ENCODE measurements at places on chromosomes 3 and 15. TPM values are rescaled to one million over a fixed set of nuclear protein-coding genes. Genes with fewer than 3 reads are reported as not detected.

The SUCNR1 gene
- not detected for total RNA-seq

The RBMS3 gene
- total RNA-seq, result 103 TPM

The GPR149 gene
- total RNA-seq, result 0.18 TPM

The RNF7 gene
- total RNA-seq, result 41.7 TPM

GRCh38 chr15:63358241-63359029, 23.2 kb downstream of the CA12 start:
- no peaks in the 10 kb centered on the region for H3K4me1 ChIP-seq
- no peak for DNase-seq
- no peak overlapping the region for H3K4me3 ChIP-seq
- H3K27me3 ChIP-seq, result no peaks in the 10 kb centered on the region
- no peak overlapping the region for H3K27ac ChIP-seq

- no peaks in the 10 kb centered on the region for H3K4me1 ChIP-seq
- no peak for DNase-seq
- no peak overlapping the region for H3K4me3 ChIP-seq
- H3K36me3 ChIP-seq, result no peaks in the 10 kb centered on the region
These were observed 66.3 kb downstream of the STAG1 start for GRCh38 chr3:136685882-136686281.

DNA sequence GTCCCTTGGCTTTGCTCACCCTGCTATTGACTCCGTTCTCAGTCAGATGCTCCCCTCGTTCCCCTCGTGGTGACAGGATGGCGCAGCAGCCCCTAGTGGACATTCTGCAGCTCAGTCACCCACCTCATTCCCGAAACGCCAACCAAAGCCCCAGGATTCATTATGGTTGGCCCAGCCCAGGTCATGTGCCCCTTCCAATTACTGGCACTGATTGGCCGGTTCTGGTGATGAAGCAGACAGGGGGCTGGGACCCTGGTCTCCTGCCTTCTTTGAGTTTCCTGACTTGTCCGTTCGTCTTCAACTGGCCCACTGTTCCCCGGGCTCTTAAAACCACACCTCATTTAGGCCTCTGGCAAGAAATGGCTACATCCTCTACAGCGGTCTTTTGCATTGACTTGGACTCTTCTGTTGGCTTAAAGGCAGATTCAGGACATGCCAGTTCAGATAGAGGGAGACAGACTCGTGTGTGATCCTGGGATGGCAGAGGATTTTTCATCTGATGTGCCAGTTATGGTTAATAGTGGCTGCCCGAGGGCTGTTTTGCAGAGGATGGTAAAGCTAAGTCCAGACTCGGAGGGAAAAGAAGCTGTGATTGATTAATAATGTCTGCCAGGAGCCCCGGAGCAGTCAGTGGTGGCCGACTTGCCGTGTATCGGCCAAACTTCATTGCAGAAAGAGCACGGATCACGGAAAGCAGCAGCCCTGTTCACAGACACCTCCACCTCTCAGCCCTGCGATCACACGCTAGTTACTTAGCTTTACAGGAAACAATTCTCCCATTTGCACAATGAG, 37.8 kb downstream of the LSM3 start:
- H3K27me3 ChIP-seq, result no peaks in the 10 kb centered on the region
- peak overlapping the region; percentile 77 for H3K27ac ChIP-seq
- no peak overlapping the region for H3K4me3 ChIP-seq
- peaks cover 4% of the 10 kb centered on the region for H3K4me1 ChIP-seq
- peak; percentile 88 for DNase-seq
- H3K36me3 ChIP-seq, result no peaks in the 10 kb centered on the region

DNA sequence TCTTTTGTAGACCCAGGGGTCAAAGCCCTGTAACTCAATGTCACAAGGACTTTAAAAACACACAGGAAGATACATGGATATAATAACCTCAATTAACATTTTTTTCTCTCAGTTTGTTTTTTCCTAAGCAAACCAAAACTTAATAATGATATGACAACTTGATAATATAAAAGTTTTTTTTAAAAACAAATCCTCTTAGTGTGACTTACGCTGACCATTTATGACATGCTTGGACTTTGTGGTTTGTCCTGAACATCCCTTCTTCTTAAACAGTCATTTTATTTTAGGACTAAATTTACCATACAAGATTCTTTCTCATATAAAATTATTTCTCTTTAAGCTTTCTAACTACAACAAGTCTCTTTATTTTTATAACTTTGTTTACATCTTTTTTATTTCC, 25.4 kb upstream of the FAM3D start:
- no peak overlapping the region for H3K4me3 ChIP-seq
- H3K4me1 ChIP-seq, result peaks cover 19% of the 10 kb centered on the region
- no peaks in the 10 kb centered on the region for H3K36me3 ChIP-seq
- DNase-seq, result no peak
- H3K27ac ChIP-seq, result no peak overlapping the region
- H3K27me3 ChIP-seq, result no peaks in the 10 kb centered on the region

DNA sequence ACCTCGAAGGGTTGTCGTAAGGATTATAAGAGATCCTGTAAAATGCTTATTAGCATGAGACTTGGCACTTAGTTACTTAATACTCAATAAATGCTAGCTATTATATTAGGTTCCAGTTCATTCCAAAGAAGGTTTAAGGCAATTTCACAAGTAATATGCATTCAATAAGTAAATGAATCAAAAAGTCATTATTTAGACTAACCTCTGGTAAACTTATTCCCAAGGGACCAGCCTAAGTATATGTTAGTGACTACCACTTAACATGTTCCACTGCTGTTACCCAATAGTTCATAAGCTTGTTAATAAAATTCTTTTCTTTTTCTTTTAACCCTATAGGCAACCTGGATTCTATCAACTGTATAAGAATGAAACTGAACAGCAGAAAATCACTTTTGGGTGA, 5.1 kb downstream of the PDCD10 start:
- no peaks in the 10 kb centered on the region for H3K27me3 ChIP-seq
- no peaks in the 10 kb centered on the region for H3K36me3 ChIP-seq

DNA sequence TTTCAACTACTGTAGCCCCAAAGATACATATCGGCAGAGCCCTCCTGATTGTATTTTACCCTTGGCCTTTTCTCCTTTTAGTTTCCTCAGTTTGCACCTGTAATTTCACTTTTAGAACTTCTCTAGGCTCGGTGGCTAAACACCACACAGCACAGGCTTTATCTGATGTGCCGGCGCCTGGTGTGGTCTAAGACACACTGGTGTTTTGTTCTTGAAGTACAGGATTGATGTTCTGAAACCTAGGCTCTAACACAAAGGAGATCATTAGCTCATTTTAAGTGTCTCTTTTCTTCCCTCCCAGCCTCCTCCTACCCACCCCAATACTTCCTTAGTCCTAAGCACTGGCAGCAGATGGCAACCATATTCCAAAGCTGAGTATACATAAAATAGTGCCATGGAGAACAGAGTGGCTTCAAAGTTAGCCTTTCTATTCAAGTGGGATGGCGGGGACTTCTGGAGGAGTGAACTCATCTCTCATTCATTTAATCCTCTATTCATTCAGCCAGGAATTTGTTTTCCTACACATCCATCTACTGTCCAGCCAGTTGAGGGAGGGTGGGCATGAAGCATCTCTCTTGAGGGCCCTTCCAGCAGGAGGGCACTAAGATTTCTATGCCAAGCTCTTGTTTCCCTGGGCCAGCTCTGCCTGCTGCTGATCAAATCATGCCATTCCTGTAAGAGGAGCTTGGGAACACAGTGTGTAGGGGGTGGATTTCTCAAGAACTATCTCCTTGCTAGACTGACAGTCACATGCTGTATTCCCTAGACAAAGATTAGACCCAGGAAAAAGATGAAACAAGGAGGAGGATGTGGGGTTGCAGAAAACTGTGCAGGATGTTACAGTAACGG, 71.2 kb downstream of the TIGIT start:
- no peaks in the 10 kb centered on the region for H3K4me1 ChIP-seq
- H3K27ac ChIP-seq, result no peak overlapping the region
- no peaks in the 10 kb centered on the region for H3K36me3 ChIP-seq
- DNase-seq, result no peak

DNA sequence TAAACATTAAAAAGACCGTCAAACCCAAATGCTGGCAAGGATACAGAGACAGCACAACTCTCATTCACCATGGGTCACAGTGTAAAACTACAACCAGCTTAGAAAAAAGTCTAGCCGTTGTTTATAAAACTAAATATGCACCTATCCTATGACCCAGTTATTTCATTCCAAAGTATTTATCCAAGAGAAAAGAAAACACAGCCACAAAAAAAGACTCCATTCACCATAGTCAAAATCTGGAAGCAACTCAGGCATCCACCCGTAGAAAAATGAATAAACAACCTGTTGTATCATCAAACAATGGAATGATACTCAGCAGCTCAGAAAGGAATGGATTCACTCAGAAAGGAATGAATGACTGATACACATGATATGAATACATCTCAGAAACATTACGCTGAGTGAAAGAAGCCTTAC, 28.6 kb downstream of the PLD1 start:
- no peaks in the 10 kb centered on the region for H3K27me3 ChIP-seq
- peaks cover 32% of the 10 kb centered on the region for H3K4me1 ChIP-seq
- no peaks in the 10 kb centered on the region for H3K36me3 ChIP-seq
- DNase-seq, result no peak

DNA sequence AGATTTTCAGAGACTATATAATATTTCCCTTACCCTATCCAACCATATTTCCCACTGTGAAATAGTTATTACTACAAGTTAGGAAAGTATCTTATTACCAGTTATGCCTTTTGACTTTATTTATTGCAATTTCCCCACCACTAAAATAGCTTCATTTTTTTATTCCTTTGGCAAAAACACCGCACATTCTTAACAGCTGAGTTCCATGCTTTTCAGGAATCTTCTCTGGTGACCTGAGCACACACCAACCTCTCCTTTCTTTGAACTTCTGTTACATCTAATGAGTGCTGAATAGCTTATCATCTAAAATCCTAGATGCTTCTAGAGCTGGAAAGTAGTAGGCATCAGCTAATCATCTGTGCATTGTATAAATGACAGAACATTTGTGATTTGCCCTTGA, 99.1 kb downstream of the UBE2E2 start:
- H3K36me3 ChIP-seq, result no peaks in the 10 kb centered on the region
- H3K27me3 ChIP-seq, result no peaks in the 10 kb centered on the region
- peaks cover 18% of the 10 kb centered on the region for H3K4me1 ChIP-seq
- no peak overlapping the region for H3K27ac ChIP-seq
- no peak for DNase-seq
- no peak overlapping the region for H3K4me3 ChIP-seq

- H3K4me1 ChIP-seq, result no peaks in the 10 kb centered on the region
- no peaks in the 10 kb centered on the region for H3K27me3 ChIP-seq
- no peaks in the 10 kb centered on the region for H3K36me3 ChIP-seq
These were observed 3.3 kb upstream of the CP start for GRCh38 chr3:149224736-149225594.

- no peaks in the 10 kb centered on the region for H3K36me3 ChIP-seq
- H3K27ac ChIP-seq, result no peak overlapping the region
These were observed 61.0 kb downstream of the TPRG1 start for GRCh38 chr3:189232790-189233189.

- H3K27ac ChIP-seq, result no peak overlapping the region
- peak overlapping the region; percentile 65 for H3K4me3 ChIP-seq
- DNase-seq, result peak; percentile 57
- H3K4me1 ChIP-seq, result peaks cover 16% of the 10 kb centered on the region
- H3K36me3 ChIP-seq, result no peaks in the 10 kb centered on the region
These were observed 162.8 kb downstream of the CD47 start for GRCh38 chr3:107928084-107928445.

- H3K4me1 ChIP-seq, result peaks cover 6% of the 10 kb centered on the region
- H3K27ac ChIP-seq, result no peak overlapping the region
- no peaks in the 10 kb centered on the region for H3K27me3 ChIP-seq
- no peaks in the 10 kb centered on the region for H3K36me3 ChIP-seq
These were observed 289.5 kb upstream of the RGMA start for GRCh38 chr15:93378558-93378957.

DNA sequence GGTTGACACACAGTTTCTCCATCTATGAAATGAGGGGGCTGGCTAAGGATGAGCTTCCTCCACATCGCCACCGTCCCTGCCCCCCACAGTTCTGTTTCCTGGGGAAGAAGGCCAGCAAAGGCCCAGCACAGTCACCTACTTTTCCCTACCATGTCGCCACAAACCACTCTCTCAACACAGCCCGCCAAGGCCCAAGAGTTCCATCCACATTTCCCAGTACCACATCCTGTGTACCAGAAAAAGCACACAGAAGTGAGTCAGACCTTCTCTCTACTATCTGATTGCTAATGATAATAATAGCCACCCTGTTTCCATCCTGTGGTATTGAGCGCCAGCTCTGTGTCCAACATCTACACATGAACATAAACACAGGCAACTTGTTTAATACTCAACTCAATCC, 30.3 kb upstream of the C15orf39 start:
- no peak for DNase-seq
- peaks cover 7% of the 10 kb centered on the region for H3K4me1 ChIP-seq
- H3K4me3 ChIP-seq, result no peak overlapping the region

DNA sequence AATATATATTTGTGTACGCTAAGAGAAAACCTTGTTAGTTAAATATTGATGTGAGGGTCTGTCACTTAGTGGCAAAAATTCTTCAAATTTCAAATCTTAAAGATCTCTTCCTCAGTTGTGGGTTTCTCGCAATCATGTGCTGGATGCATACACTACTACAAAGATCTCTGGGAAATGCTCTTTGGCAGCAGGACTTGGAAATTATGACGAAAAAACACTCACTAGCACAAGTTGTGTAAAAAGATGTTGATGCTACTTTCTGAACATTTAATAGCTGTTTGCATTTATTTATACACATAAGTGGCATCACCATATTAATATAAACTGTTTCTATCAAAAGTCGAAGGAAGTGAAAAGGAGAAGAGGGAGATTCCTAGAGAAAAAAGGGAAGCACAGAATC, 10.8 kb upstream of the NANOGP8 start:
- H3K4me3 ChIP-seq, result no peak overlapping the region
- no peaks in the 10 kb centered on the region for H3K4me1 ChIP-seq
- H3K36me3 ChIP-seq, result no peaks in the 10 kb centered on the region
- no peak overlapping the region for H3K27ac ChIP-seq
- DNase-seq, result no peak

DNA sequence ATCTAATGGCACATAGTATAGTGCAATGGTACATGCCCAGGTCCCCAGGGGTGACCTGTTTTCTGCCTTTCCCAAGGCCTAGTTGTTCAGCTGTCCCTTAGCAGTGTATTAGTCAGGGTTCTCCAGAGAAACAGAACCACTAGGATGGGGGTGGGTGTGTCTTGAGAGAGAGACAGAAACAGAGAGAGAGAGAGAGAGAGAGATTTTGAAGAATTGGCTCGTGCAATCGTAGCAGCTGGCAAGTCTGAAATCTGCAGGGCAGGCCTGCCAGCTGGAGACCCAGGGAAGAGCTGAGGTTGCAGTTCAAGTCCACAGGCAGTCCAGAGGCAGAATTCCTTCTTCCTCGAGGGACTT, 90.6 kb upstream of the RNF7 start:
- H3K27me3 ChIP-seq, result no peaks in the 10 kb centered on the region
- no peak overlapping the region for H3K4me3 ChIP-seq
- no peak for DNase-seq
- no peaks in the 10 kb centered on the region for H3K36me3 ChIP-seq
- H3K4me1 ChIP-seq, result no peaks in the 10 kb centered on the region
- H3K27ac ChIP-seq, result no peak overlapping the region

GRCh38 chr3:178982137-178982536, 89.5 kb downstream of the ZMAT3 start:
- no peaks in the 10 kb centered on the region for H3K4me1 ChIP-seq
- no peaks in the 10 kb centered on the region for H3K36me3 ChIP-seq
- no peaks in the 10 kb centered on the region for H3K27me3 ChIP-seq
- H3K27ac ChIP-seq, result no peak overlapping the region

GRCh38 chr3:64806668-64807605, 119.1 kb upstream of the ADAMTS9 start:
- H3K4me1 ChIP-seq, result no peaks in the 10 kb centered on the region
- no peak overlapping the region for H3K4me3 ChIP-seq
- H3K27me3 ChIP-seq, result no peaks in the 10 kb centered on the region
- H3K36me3 ChIP-seq, result no peaks in the 10 kb centered on the region
- DNase-seq, result no peak
- H3K27ac ChIP-seq, result no peak overlapping the region
